ENCODE measurements at places on chromosomes 4 and X.

DNA sequence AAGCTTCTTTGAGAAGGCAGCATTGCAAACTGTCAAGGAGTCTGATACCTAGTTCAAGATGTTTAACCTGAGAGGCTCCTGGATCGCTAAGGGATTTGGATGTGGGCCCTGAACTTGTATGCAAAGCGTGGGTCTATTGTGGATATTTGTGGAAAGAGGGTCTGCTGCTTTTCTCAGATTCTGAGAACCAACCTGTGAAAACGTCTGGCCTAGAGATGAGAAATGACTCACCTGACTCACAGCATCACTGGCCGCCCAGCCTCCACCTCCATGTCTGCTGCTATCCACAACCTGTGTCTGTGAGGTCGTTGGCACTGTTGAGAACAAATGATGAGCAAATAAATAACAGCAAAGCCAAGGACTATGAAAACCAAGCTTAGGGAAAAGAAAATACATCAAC lies 33.3 kb upstream of the PROM1 start:
- no peak for DNase-seq

DNA sequence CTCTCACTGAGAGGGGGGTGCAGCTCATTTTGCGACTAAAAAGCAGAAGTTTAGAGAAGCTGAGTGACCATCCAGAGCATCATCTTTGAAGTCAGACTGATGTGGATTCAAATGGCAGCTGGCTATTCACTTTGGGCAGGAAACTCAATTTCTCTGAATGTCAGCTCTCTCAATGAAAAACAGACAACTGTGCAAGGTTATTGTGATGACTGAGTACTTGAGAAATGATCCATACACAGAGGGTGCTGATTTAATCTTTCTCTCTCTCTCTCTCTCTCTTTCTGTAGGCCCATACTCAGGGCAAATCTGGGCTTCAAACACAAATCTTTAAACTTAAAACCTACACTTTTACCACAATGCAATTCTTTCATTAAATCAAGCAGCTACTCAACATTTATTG lies 185.8 kb upstream of the SLIT2 start:
- DNase-seq = no peak

DNA sequence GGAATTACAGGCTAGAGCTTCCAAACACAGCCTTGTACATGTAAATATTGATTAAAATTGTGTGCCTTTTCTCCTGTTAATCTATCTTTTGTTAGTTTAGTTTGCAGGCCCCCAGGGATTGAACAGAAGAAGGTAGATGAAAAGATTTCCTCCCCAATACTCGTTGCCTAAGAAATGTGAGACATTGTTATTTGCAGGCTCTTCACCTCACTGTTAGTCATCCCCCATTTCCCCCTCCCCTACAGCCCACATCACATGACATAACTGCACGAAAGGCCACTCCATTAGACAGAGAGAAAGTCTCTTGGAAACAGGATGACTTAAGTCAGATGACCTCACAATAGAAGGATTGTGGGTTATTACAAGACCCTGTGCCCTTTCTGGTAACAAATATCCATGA lies 13.3 kb upstream of the MID1 start:
- no peak for DNase-seq

DNA sequence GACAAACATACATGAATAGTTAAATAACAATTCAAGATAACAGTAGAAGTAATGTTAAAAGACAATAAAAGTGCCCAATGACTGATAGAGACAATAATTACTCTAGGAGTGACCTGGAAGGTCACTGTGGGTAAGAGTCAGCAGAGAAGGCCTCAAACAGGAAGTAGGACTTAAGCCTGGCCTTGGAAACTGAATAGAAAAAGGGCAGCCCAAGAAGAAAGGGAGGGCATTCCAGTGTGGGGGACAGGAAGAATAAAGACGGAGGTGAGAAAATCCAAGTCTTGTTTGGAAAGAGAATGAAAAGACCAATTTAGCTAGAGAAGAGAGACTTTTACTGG lies 6.0 kb downstream of the P2RY4 start:
- no peak for DNase-seq

DNA sequence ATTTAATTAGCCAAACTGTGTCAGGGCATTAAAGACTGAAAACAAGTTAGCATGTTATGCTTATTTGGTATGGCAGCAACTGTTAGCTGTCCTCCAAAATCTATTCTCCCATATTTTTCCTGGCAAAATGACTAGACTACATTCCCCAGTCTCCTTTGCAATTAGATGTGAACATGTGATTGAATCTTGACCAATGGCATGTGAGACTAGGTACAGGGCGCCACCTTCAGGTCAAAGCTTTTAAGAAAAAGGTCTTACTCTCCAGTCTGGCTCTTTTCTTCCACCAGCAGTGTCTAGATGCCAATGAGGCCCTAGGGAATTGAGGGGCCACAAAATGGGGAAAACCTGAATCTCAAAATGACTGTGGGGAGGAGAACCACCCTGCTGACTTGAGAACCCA lies 408.2 kb downstream of the SMARCA1 start:
- peak; percentile 59 for DNase-seq

- no peak for DNase-seq
Measured at GRCh38 chr4:150501983-150502382, 80.0 kb upstream of the MAB21L2 start.

DNA sequence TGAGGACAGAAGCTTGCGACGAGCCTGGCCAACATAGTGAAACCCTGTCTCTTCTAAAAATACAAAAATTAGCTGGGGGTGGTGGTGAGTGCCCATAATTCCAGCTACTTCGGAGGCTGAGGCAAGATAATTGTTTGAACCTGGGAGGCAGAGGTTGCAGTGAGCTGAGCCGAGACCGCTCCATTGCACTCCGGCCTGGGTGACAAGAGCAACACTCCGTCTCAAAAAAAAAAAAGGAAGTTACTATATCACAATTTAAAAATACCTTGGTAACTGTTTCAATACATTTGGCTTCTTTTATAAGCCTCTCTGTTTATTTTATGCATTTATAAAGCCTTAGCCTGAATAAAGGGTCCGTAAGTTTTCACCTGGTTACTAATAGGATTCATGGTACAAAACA lies 46.6 kb upstream of the CHRNA9 start:
- DNase-seq = peak; percentile 46

- peak; percentile 14 for DNase-seq
Measured at GRCh38 chr4:104966349-104967033, 180.2 kb upstream of the TET2 start.

- DNase-seq = no peak
Measured at GRCh38 chr4:118774989-118775388, 60.9 kb downstream of the SEC24D start.

DNA sequence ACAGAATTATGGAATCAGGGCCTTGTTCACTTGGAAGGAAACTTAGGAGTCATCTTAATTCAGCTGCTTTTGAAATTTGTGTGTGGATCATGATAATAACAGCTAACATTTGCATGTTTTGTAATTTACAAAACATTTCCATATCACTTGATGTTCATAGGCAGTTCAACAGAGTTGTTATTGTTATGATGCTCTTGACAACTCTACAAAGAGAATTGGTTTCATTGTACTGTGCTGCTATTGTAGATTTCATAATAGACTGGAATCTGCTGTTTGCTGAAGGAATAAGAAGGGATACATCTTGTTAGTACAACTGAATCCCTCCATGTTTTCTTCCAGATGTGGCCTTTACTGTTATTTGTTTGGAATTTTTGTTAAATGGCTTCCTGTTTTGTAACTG lies 83.5 kb downstream of the CNKSR2 start:
- DNase-seq = no peak

DNA sequence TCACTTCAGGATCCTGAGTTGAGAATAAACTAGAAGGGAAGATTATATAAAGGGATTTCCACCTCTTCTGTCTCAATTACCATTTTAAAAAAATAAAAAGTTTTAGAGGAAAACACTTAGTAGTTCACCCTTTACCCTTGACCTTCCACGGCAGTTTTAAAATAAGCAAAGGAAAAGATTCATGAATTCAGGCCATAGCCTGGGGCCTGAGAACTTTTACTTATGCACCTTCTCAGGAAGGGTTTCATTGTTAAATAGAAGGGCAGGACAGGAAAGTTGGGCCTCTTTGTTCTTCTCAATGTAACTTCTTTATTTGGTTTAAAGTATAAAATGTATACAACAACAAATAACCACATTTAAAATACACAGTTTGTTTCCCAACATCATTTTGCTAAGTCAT lies 54.9 kb downstream of the PKD2 start:
- no peak for DNase-seq

- DNase-seq = no peak
Measured at GRCh38 chr4:101660607-101661006, 129.9 kb upstream of the BANK1 start.

GRCh38 chrX:53694642-53695041 lies 8.1 kb upstream of the HUWE1 start:
- DNase-seq = no peak

DNA sequence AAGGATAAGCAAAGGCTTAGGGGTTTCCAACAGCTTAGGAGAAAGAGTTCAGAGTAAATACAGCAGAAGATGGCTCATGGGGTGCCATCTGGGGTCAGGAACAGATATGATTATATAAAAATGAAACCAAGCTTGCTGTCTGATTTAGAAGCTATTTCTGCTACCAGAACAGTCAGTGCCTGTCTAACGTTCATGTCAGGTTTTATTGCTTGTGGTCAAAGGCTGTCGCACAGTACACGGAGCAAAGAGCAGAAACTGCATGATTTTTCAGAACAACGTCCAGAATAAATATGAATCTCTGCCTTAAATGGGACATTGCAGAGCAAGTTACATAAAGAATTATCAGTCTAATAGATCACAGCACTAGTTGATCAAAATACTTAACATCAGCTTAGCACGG lies 17.4 kb downstream of the CETN2 start:
- DNase-seq = no peak

- DNase-seq = peak; percentile 70
Measured at GRCh38 chrX:16695079-16695676, 17.3 kb downstream of the CTPS2 start.

- DNase-seq = peak; percentile 9
Measured at GRCh38 chrX:155179346-155179997, 36.8 kb upstream of the VBP1 start.

GRCh38 chrX:110992611-110993010 lies 103.4 kb upstream of the PAK3 start:
- DNase-seq = peak; percentile 23

DNA sequence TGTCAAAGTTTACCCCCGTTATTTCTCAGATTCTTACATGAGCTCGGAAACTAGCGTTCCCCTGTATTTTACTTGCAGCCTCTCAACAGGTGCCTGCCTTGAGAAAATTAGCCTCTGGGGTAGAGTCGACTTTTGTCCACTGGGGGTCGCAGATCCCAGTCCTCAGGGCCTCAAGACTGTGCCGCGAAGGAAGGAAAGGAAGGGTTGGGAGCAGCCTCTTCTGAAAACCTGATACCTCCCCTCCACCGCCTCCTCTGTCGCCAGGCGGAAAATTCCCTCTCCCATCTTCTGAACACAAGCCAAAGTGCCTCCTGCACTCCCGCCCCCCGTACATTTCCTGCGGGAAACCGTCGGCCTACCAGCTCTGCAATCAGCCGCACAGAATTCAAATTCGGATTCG lies 44.4 kb upstream of the TMSB15B start:
- peak; percentile 77 for DNase-seq

- DNase-seq = peak; percentile 4
Measured at GRCh38 chrX:34332334-34332733, 200.2 kb upstream of the FAM47A start.

DNA sequence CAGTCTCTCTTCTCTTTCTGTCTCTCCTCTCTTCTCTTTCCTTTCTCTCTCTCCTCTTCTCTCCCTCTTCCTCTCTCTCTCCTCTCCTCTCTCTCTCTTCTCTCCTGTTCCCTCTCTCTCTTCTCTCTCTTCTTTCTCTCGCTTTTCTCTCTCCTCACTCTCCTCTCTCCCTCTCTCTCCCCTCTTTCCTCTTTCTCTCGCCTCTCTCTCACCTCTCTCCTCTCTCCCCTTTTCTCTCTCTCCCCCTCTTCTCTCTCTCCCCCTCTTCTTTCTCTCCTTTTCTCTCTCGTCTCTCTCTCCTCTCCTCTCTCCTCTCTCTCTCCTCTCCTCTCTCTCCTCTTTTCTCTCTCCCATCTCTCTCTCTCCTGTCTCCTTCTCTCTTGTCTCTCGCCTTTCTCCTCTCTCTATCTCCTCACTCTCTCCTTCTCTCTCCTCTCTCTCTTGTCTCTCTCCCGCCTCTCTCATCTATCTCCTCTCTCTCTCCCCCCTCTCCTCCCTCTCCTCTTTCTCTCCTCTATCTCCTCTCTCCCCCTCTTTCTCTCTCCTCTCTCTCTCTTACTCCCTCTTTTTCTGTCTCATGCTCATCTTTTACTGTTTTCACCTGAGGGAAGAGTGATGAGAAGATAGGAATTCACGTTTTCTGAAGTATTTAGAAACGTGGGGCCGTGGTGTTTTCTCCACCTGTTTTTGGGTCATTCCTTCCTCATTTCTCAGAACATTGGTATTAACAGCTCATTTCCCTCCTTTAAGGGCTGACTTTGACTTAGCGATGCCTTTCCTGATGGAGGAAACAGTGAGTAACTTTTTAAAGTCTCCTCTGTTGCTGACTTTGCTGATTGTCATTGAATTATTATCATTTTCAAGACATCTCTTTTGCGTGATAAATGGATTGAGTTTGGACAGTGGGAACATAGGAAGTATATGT lies 80.6 kb upstream of the CD99 start:
- DNase-seq = no peak

- no peak for DNase-seq
Measured at GRCh38 chr4:86487738-86488348, 106.3 kb upstream of the PTPN13 start.

- DNase-seq = no peak
Measured at GRCh38 chr4:25106363-25107151, 53.7 kb downstream of the SEPSECS start.

- no peak for DNase-seq
Measured at GRCh38 chr4:155208258-155209054, at the start of gene NPY2R. TSS of gene NPY2R (plus strand) at chr4:155208636. CDS start at chr4:155213940, 5,304 bp downstream.

DNA sequence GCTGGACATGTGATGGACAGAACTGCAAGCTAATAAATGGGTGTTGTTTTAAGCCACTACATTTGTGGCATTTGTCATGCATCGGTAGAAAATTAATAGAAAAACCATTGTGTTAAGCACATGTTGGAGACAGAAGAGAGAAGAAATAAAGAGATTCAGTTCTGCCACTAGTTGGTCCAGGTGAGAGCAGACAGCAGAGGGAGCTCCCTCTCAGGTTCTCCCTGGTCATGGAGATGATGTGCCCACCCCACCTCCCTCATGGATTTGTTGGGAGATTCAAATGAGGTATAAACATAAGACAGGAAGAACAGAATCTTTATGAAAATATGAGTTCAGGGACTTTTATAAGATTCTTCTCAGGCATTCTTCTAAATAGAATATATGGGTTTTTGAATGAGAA lies 36.8 kb upstream of the OCIAD2 start:
- DNase-seq = peak; percentile 21

GRCh38 chr4:186554914-186555827 lies at the start of gene MTNR1A:
TSS of gene MTNR1A (minus strand) at chr4:186555567. CDS start at chr4:186555365, 202 bp downstream.
- DNase-seq = no peak

DNA sequence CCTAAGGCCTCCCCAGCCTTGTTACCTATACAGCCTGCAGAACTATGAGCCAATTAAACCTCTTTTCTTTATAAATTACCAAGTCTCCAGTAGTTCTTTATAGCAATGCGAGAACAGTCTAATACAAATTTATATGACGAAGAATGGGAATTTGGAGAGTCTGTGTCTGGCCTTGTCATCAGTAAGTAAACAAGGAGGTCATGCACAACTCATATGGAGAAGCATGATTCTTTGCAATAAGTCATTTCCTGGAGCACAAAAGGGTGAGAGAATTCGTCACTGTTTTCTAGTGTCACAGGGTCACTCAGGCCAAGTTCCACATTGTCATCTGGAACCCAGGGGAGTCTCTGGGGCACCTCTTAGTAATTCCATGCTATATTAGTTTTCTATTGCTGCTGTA lies 49.0 kb upstream of the HS6ST2 start:
- DNase-seq = no peak
